ENCODE measurements at places on chromosomes 3 and 15.

GRCh38 chr15:29844290-29844903 lies 22.1 kb upstream of the TJP1 start:
- DNase-seq = no peak

DNA sequence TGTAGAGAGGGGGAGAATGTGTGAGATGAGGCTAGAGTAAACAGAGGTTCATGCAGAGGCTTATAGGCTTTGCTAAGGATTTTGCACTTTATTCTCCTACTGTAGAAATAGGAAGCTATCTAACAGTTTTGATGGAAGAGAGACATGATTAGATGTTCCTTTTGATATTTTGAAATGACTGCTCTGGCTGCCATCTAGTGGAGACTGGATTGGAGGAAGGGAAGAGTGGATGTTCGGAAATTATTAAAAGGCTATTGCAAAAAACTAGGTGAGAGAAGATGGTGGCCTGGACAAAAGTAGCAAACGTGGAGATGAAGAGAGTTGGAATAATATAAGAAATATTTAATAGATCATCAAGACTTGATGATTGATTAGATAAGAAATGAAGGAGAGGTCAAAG lies 42.2 kb downstream of the SYN2 start:
- DNase-seq = no peak

DNA sequence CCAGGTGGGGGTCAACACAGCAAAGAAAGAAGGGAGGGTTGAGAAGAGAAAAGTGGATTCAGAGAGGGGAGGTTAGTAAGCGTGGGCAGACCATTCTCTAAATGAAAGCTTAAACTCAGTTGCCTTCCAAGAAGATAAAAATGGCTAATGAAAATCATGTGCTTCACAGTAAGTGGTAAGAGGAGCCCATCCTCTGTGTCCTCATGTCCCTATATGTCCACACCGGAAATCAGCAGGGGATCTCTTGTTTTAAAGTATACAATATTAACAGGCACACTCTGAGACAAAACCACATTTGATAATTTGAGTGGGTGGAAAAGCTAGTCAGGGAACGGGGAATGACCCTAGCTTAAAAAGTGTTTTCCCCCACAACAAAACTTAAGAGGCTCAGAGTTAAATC lies 4.4 kb upstream of the FOXP1 start:
- no peak for DNase-seq

DNA sequence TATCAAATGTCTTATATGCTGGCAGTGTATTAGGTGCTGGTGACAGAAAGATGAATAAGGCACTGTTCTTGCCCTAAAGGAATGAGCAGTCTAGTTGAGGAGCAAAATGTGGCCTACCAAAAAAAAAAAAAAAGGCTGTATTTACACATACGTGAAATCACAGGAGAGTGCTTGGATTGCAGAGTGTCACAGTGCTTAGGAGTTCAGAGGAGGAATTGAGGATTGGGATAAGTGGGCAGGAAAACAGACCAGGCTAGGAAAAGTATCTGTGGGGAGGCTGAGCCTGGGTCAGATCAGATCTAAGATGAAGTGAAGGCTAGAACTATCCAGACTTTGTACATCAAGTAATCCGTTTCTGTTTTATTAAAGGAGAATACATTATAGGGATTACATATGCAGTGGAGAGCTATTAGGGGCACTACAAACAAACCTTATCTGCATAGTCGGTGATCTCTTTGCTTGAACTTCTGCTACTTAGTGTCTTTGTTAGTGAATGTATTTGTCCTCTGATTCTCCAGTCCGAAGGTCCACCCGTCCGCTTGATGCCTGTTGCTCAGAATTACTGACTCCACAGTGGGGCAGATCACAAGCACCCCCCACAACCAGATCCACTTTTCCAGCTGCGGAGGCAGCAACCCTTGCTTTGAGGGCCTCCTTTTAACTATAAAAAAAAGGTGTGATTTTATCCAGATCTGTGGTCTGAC lies 80.0 kb downstream of the FNDC3B start:
- no peak for DNase-seq

- no peak for DNase-seq
Measured at GRCh38 chr15:34188711-34189110, 21.2 kb downstream of the KATNBL1 start.

GRCh38 chr15:58758141-58758540 lies 8.6 kb upstream of the ADAM10 start:
- DNase-seq = no peak

DNA sequence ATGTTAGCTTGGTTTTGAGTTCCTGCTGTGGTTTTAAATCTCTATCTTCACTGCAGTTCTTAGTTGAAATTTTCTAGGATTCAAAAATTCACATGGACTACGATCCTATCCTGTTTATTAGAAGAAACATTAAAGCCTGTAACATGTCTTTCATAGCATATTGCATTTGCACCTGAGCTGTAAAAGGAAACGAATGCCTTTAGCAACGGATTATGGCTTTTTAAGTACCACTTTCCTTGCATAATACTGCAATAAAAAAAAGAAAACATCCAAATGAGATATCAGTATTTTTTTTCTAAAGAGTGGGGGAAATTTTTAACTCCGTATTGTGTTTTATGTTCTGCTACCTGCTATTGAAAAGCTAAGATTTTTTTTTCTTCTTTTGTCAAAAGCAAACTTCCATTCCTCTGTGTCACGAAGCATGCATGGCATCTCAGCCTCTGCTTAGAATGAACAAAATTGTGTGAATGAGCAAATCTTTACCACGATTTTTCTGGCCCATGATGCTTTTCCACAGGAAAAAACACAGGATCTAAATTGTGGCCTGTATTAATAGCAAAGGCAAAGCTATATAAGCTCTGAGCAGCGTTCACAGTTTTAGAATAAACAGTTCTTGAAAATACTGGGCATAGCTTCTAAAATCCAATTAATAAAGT lies 110.0 kb upstream of the CDIN1 start:
- DNase-seq = no peak

DNA sequence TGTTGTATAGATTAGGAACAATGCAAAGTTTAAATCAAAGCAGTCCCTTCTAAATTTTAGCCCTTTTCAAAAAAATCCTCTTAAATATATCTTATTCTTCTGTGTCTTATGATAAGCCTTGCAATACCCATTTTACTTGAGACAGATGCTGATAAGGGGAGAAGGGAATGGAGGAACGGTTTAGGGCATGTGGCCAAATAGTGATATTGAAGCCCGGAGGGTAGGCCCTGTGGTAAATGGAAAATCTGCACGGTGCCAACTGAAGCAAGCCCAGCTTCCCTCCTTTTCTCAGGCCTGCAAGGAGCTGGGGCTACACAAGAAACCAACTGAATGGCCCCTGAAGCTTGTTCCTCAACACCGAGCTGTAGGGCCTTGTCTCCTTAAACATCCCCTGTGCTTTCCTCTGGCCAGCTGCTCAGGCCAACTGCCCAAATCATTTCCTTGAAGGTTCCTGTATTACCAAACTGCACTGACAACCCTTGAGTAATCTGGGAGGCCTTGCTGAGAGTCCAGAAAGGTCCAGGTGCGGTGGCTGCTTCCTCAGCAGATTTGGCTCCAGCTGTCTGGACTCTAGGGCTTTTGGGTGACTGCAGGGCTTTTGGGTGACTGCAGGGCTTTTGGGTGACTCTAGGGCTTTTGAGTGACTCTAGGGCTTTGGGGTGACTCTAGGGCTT lies 67.2 kb downstream of the NCEH1 start:
- no peak for DNase-seq

DNA sequence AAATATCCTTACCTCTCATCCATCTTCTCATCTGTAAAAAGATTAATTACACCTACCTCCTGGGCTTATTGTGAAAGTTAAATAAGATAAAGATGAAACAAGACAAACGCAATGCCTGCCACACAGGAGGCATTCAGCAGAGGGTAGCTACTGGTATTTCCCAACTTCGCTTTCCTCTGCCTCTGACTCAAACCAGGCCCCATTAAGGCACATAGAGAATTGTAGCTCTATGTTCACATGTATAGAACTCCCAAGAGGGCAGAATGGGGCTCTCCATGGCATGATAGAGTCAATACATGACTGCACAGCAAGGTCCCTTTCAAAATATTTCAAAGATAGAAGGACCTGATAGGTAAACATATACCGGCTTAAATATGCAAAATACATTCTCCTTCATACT lies 1.4 kb downstream of the LYSMD2 start:
- DNase-seq = peak; percentile 37

DNA sequence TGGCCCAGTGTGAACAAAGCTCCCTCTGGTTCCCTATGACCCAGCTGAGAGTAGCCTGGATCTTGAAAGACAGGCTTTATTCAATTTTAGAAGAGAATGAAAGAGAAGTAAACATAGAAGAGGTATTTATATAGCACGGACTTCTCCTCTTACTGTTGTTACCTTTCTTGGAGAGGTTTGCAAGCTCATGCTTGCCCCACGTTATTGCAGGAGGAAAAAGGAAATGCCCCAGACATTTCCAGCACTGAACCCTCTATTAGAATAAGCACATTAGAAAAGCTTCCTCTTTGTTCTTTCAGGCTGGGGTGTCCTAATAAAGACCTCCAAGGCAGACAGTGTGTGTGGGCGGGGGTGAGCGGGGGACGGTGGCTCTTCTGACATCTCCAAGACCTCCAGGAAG lies 98.7 kb upstream of the AGBL1 start:
- no peak for DNase-seq

- DNase-seq = no peak
Measured at GRCh38 chr3:23086331-23086730, 116.8 kb upstream of the UBE2E2 start.

- no peak for DNase-seq
Measured at GRCh38 chr15:91514147-91514546, 339.4 kb upstream of the SLCO3A1 start.

All from CD4-positive, alpha-beta T cell treated with Interleukin-4 for 4 hours (primary cell).